T-helper 2 cell treated with Interferon-gamma antibody and Interleukin-4, amounts not matched to agents 5 μg/mL and 100 μg/mL, for 36 hours (primary cell): ENCODE measurements at places on chromosomes 5 and 9.

DNA sequence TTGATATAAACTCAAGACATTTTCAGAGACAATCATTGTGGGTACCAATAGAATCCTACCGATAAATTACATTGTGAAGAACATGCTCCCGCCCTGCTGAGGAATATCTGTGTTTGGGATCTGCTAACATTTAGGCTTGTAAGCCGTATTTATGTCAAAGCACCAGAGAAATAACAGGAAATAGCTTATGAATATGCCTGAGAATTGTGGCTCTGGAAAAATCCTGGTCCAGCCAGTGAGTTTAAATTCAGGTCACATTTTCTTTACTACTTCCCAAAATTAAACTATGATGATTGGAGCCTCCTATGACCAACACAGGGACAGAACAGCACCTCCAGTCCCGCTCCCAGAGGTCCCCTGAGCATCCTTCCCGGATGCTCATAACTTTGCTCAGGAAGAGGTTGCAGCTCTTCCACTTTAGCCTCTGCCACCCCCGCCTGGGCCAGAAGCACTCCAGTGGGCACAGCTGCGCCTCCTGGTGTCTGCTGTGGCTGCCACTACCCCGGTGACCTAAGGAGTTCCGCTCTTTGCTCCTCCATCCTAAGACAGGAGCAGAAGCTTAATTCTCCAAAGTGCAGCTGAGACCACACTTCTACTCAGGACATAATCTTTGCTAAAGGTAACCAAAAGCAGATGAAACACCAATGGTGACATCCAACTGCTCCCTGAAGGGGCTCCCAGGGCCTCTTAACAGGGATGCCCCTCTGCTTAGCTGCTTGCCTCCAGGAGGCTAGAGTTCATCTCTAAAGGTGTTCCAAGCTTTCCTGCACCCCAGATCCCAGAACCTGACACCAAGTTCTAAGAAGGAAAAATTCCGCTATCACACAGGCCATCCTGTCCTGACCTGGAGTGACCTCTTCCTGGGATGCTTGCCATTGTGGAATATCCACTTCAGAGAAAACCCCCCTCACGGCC is 58.8 kb downstream of the SLC1A1 start:
- no peak for DNase-seq

DNA sequence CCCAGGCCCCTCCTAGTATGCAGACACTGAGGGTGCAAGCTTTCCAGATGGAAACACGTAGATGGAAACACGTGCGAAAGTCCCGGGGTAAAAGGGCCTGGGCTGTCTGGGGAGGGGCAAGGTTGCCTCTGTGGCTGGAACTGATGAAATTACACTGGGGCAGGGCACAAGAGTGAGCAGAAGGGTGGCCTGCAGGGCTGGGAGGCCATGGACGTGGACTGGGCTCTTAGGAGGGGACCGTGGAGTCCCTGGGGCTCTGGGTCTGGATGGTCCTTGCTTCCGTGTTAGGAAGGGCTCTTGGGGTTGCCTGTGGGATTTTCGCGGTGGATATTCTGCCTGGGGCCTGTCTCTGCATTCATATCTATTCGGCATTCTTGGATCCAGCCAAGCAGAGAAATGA is 63.3 kb downstream of the IRX1 start:
- DNase-seq: no peak

DNA sequence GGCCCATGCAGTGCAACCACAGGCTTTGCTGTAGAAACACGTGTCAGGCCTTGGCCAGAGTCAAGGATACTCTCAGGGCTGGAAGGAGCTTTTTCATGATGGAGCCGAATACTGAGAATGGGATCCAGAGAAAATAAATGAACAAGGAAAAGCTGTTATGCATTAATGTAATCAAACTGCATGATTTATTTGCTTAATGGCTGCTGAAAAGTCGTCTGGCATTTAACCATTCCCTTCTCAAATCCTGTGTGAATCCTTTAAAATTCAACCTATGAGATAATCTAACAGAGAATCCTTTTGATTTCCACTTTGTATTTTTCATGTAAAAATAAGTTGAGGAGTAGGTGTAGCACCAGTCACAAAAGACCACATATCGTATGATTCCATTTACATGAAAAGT is 24.1 kb upstream of the GNA14 start:
- DNase-seq: no peak

GRCh38 chr9:114462791-114463190 is 42.5 kb downstream of the WHRN start:
- no peak for DNase-seq

DNA sequence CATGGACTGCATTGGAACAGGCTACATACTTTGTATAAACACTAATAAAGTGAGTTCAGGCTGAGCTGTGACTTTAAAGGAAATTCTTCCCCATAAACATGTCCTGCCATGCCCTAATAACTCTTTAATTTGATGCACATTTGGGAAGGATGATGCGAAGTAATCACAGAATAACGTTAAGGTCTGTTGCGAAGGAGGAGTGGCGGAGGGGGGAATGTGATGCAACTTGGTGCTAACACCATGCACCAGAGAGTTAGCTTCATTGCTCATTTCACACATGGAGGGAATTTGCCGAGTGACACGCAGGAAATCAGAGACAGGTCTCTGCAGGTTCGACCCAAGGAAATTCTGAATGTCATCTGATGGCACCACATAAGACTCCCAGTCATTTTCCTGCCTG is 32.9 kb downstream of the SLIT3 start:
- DNase-seq: no peak

- DNase-seq: no peak
Measured at GRCh38 chr5:84231433-84231832, 153.2 kb downstream of the EDIL3 start.

- no peak for DNase-seq
Measured at GRCh38 chr9:91536211-91536691, 112.6 kb upstream of the NFIL3 start.

GRCh38 chr5:139725073-139725830 is 70.4 kb upstream of the PSD2 start:
- DNase-seq: no peak
